ENCODE measurements at places on chromosomes 7 and 10.

GRCh38 chr10:63337455-63338251 lies 128.1 kb downstream of the JMJD1C start:
- no peak for DNase-seq

GRCh38 chr10:133129859-133130495 lies 30.0 kb upstream of the KNDC1 start:
- no peak for DNase-seq

DNA sequence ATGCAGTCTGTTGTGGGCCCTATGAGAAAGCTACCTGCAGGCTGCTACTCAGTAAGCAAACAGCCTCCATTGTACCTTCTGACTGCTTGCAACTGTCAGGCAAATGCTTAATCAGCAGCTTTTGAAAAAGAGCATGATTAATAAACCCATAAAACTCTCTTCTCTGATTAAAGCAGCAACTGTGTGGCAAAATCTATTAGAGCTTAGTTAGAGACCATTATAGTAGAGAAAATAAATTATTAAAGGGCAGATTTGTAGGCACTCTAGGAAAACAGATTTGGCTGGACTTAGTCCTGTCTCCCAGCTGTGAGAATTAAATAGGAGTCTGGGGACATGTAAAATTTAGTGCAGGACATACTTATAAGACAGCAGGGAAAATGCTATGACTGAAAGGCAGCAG lies 132.5 kb upstream of the WNT16 start:
- no peak for DNase-seq

DNA sequence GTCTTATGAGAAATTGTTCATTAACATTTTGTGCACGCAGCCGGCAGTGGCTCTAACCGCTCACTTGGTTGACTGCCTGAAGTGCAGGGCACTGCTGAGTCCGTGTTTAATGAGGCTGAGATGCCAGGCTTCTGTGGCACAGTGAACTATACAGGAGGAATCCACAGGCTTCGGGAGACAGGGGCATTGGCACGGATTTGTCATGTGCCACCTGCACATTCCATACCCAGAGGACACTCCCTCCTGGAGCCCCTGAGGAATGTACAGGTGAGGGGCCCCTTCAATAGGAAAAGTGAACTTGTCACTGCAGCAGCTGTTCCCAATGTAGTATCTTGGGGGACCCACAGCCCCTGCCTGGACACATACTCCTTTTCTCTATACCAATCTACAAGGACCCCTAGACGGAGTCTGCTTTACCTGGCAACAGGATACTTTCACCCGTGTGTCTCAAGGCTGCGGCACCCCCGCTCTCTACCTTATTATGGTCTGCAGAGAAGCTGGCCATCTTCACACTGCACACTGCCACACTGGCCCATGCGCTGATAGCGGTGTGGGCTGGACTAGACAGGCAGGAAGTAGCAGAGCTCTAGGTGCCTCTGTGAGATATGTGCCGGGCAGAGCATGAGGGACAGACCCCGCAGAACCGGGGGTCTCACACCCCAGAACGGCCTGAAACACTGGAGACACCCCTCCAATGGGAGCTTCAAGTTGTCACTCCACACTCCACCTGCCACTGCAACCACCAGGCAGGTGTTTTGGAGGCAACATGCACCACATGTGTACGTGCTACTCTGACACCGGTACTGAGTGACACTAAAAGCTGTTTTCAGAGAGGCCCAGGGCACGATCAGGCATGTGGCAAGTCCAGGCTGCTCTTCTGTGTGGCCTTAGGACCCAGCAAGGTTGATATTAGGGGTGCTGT lies 71.4 kb upstream of the RHEB start:
- DNase-seq = no peak

- DNase-seq = no peak
These were observed 15.0 kb downstream of the TCAF1 start for GRCh38 chr7:143886826-143887477.

Measured in hematopoietic multipotent progenitor cell treated with erythropoietin and hydrocortisone succinate and interleukin-3 and kit ligand, for 6 days (in vitro differentiated cells).